ENCODE measurements at places on chromosomes 16 and 17.
A peak's percentile ranks its signal among the peaks of the same experiment; 100 is the strongest.

- no peak for DNase-seq
Observed at GRCh38 chr17:65171752-65172151, 34.6 kb downstream of the RGS9 start.

- DNase-seq = no peak
Observed at GRCh38 chr16:89324056-89325010, 106.8 kb downstream of the ZNF778 start.

- no peak for DNase-seq
Observed at GRCh38 chr17:1555651-1556471, 6.7 kb downstream of the PITPNA start.

DNA sequence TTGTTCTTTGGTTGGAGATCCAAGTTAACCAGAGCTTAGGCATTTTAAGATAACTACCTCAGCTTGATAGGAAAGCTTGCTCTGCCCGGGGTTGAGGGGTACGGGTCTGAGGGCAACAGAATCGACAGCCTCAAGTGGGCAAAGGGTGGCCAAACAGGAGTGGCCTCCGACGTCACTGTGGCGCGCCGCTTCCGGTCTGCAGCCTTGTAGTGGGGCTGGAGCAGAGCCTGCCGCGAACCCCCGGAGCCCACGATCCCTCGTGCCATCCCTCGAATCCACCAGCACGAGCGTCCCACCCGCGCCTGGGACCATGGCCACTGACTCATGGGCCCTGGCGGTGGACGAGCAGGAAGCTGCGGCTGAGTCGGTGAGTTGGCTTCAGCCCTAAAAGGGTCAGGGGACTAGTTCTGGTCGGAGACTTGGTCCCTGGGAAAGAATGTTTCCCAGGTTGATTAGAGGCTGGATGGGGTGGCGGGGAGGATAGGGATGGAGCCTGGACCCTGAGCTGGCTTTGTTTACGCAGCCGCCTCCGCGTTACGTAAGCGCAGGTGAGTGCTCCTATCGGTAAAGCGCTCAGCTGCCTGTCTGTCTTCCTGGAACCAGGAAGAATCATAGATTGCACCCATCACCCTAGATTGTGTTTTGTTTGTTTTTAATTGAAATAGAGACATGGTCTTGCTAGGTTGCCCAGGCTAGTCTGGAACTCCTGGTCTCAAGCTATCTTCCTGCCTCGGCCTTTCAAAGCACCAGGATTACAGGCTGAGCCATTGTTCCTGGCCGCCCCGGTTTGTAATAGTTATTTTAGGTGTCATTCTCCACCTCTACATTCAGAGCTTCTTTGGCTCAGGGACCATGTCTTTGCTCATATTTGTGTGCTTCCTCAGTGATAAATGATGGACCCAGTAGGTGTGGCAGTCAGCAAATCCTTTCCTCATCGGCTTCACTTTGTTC lies at the start of gene DDX19B:
TSS of gene DDX19B (plus strand) at position 199 of the 951 bp plus-strand sequence. CDS start at position 311, 112 bp downstream.
- DNase-seq = peak; percentile 60

DNA sequence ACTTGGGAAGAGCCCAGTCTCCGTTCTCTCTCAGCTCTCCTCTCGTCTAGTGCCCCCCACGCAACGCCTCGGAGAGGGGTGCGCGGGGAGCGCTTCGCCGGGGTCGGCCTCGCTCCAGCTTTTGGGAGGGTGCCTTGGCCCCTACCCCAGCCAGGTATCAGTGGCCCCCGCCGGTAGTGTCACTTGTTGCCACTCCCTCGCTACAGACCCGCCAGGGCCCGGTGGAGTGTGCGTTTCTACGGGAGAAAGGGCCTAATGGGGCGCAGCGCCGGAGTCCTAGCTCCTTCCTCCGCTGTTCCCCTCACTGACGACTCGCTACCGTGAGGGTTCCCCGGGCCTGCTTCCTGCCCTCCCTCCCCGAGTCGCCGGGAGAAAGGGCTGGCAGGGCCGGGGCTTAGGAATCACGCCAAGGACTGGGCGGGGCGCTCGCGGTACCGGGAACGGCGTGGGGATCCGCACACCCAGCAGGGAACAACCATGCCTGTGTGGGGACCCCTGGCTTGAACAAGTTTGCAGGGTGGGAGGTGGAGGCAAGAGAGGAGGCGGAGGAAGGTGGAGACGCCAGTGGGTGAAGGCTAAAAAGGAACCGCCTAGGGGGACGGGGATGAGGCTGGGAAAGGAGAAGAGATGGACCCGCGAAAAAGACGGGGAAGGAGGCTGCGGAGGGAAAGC lies 997 bp upstream of the CDH11 start:
- no peak for DNase-seq

GRCh38 chr16:49333259-49333597 lies 40.4 kb upstream of the C16orf78 start:
- no peak for DNase-seq

DNA sequence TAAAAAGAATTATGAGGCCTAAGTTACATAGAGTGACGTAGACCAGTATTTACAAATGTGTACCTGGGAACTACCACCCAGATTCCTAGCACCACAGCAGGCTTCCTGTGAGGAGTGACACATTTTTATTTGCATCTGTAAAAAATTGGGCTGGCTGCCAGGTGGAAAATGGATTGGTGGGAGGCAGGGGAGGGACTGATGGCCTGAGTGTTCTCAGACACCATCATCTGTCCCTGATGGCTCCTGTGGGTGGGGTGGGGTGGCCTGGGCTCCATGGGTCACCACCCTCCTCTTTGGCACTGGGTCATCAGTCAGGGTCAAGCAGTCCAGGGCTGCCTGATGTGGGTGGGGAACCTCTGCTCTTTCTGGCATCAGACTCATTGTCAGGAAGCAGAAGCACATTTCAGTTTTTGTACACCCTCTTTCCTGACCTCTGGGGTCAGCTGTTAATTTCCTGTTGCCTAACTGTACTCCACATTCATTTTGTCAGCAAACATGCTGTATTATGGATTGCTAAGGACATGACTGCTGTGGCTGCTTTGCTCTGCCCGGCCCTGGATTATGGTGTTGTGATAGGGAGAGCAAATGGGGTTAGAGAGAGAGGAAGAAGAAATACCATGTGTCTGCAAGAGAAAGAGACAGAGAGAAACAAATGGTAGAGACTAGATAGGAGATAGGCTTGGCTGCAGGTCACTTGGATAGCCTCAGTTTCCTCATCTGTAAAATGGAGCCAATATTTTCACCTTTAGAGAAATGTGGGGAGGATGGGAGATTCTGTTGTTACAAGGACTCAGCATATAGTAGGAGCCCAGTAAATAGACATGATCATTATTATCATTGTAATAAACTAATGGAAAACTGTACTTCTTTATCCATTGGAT lies 11.6 kb upstream of the MFAP4 start:
- no peak for DNase-seq

- no peak for DNase-seq
Observed at GRCh38 chr16:76531236-76531635, 254.0 kb downstream of the CNTNAP4 start.

DNA sequence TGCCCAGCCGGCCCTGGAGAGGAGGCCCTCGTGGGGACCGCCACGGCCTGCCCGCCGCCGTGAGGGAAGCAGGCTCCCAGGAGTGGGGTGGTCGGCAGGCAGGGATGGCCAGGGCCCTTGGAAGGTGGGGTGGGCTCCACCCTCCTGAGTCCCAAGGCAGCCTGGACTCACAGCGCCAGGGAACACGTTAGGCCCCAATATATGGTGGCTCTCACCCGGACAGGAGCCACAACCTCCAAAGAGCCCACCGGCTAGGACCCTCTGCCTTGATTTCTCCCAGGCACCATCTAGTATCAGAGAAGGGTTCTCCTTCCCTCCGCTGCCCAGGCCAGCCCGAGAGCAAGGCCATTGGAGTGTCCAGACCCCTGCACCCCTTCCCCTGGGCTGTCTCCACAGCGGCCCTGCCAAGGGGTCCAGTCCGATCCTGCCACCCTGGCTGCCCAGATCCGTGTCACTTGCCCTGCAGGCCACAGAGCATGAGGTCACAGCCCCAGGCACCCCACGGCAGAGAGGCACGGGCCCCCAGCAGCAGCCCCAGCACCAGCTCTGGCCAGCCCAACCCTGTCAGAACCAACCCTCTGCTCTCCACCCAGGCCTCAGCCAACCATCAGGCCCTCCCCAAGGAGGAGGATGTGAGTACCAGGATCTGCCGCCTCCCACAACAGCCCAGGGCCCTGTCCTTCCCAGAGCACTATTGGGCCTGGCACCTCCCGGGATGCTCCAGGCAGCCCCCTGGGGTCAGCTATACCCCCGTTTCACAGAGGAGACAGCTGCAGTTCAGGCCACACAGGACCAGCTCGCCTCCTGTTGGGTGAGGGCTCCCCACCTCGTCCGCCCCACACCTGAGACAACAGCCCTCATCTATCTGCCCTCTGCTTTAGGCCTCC lies 1.1 kb upstream of the AXIN1 start:
- DNase-seq = no peak

- DNase-seq = no peak
Observed at GRCh38 chr17:45718791-45719190, 65.3 kb upstream of the CRHR1 start.

DNA sequence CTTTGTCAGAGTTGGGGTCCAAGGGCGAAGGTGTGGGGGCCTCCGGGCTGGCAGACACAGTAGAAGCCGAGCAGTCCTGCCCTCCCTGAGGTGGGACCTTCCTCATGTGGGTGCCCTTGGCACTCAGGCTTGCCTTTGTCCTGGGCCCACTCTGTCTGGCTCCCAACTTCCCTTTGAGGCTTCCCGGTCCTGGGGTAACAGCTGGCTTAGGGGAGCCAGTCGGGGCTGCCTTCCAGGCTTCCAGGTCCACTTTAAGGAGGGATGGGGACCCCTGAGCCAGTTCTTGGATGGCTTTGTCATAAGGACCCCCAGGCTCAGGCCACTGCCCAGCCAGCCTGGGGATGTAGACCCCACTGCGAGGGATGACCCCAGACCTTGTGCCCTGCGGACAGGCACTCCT lies 7.8 kb downstream of the GAS2L2 start:
- no peak for DNase-seq

DNA sequence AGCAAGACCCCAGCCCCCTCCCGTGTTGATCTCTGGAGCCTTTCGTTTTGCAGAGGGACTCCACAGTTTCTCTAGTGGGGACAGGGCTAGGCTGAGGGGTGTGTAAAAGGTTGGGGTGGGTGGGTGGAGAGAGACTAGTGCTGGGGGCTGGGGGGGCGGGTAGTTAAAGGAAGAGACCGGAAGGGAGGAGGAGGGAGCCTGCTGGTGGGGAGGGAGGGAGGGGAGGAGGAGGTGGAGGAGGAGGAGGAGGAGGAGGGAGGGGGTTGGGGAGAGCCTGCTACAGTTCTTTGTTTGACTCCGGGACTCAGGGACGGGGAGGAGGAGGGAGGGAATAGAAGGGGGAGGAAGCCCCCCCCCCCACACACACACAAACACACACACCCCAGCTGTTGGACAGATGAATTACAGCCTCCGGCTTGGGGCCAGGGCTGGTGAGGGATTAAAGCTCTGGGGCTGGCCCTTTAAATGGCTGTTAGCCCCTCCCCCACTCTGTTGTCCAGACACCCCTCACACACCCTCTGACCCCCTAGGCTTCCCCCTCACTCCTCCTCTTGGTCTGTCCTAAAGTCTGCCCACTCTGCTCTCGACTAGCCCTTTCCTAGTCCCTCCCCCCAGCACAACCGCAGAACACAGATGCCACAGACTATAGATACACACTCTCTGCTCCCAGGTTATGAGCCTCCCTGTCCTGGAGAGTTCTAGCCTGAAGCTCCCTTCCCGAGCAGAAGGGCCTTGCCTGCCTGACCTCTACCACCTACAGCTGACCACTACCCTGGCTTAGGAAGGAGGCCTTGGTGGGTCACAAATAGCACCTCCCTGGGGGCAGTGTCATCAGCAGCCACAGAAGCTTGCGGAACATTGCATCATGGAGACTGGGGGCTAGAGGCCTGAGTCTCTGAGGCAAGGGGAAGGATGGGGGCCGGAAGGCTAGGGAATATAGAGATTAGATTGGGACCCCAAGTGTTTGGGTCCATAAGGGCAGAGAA lies 4.4 kb downstream of the KDM6B start:
- DNase-seq = no peak
